ENCODE measurements at places on chromosomes 13 and 19.
A peak's percentile ranks its signal among the peaks of the same experiment; 100 is the strongest.

GRCh38 chr13:26034018-26034417 is 17.8 kb downstream of the SHISA2 start:
- no peak for DNase-seq

DNA sequence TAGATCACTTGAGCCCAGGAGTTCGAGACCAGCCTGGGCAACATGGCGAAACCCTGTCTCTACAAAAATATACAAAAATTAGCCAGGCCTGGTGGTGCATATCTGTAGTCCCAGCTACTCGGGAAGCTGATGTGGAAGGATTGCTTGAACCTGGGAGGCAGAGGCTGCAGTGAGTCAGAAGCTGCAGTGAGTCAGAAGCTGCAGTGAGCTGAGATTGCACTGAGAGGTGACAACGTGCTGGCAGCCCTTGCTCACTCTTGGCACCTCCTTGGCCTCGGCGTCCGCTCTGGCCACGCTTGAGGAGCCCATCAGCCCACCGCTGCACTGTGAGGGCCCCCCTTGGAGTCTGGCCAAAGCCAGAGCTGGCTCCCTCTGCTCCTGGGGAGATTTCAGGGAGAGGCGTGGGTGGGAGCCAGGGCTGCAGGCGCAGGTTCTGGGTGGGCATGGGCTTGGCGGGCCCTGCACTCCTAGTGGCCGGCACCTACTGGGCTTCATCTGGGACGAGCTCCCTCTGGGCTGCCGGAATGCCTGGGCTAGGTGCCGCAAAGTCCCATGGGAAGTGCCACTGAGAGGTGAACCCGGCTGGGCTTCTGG is 39.5 kb upstream of the RPL21 start:
- DNase-seq = no peak

DNA sequence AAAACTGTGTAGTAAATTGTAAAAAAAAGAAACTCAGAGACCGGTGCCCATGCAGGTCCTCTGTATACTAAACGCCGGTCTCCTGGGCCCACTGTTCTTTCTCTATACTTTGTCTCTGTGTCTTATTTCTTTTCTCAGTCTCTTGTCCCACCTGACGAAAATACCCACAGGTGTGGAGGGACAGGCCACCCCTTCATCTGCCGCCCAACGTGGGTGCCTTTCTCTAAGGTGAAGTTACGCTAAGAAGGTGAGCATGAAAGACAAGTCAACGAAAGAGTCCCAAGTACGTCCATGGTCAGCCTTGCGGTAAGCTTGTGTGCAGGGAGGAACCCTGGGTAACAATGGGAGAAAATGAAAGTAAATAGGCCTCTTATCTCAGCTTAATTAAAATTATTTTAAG is 48.0 kb upstream of the WASF3 start:
- DNase-seq = no peak

DNA sequence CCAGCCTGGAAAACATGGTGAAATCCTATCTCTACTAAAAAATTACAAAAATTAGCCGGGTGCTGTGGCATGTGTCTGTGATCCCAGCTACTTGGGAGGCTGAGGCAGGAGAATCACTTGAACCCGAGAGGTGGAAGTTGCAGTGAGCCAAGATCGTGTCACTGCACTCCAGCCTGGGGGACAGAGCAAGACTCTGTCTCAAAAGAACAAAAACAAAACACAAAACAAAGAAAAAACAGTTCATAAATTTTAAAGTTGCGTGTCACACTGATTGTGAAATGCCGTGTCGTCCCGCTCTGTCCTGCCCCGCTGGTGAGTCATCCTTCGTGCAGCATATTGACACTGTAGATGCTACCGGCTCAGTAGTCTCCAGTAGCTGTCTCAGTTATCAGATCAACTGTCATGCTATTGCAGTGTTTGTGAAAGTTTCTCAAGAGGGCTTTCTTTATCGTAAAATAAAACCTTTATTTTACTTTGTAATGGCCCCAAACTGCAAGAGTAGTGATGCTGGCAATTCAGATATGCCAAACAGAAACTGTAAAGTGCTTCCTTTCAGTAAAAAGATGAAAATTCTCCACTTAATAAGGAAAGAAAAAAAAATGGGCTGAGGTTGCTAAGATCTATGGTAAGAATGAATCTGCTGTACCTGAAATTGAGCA is 36.4 kb upstream of the IGFL1 start:
- DNase-seq = no peak

- DNase-seq = no peak
Observed at GRCh38 chr13:105599477-105600037, 935.9 kb downstream of the EFNB2 start.

DNA sequence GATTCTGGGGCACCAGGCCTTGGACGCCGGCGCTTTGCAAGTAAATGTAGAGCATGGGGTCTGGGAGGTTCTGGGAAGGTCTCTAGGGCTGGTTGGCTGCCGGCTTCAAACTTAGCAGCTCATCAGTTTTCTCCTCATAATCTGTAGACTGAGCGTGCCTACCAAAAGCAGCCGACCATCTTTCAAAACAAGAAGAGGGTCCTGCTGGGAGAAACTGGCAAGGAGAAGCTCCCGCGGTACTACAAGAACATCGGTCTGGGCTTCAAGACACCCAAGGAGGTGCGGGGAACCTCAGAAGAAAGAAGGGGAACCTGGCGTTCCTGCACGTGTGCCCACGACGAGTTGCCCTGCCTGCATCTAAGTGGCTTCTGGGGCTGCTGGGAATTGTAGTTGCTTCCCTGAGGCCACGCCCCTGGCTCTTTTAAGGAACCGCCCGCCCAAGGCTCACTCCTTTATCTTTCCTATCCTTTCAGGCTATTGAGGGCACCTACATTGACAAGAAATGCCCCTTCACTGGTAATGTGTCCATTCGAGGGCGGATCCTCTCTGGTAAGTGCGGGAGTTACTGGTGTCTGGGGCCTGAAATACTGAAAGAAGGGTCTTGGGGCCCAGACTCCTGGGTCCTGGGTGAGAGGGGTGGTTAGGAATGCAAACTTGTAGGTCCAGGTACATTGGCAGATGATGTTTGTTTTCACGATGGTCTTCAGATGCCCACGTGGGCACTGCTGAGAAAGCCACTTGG is 984 bp downstream of the RPS11 start:
- DNase-seq = peak; percentile 52

Measured in WERI-Rb-1 (cell line).